ENCODE measurements at places on chromosomes 7 and 10.
A peak's percentile ranks its signal among the peaks of the same experiment; 100 is the strongest.

DNA sequence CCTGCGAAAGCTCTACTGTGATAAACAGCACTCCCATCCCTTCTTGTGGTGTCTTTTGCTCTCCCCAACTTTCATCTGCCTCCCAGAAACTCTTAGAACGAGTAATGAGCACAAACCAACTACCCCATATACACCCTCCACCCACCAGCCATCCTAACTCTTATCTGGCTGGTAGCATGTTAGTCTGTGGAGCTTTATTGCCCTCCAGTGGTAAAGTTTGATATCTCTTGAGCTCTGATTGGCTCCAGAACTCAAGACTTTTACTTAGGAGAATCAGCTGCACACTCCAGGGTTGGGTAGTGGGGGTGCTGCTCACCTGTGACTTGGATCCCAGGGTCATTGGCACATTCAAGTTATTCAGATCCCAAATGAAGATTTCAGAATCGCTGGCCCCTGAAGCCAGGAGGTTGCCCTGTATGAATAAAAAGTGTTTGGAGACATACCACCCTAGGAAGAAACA, 10.9 kb downstream of the SEC31B start:
- DNase-seq: no peak

- DNase-seq: no peak
These were observed 134.7 kb upstream of the FAM20C start for GRCh38 chr7:57482-58255.

- no peak for DNase-seq
These were observed 240.6 kb downstream of the VTI1A start for GRCh38 chr10:112687647-112688046.

GRCh38 chr10:62136931-62137330, 131.7 kb downstream of the RTKN2 start:
- no peak for DNase-seq

DNA sequence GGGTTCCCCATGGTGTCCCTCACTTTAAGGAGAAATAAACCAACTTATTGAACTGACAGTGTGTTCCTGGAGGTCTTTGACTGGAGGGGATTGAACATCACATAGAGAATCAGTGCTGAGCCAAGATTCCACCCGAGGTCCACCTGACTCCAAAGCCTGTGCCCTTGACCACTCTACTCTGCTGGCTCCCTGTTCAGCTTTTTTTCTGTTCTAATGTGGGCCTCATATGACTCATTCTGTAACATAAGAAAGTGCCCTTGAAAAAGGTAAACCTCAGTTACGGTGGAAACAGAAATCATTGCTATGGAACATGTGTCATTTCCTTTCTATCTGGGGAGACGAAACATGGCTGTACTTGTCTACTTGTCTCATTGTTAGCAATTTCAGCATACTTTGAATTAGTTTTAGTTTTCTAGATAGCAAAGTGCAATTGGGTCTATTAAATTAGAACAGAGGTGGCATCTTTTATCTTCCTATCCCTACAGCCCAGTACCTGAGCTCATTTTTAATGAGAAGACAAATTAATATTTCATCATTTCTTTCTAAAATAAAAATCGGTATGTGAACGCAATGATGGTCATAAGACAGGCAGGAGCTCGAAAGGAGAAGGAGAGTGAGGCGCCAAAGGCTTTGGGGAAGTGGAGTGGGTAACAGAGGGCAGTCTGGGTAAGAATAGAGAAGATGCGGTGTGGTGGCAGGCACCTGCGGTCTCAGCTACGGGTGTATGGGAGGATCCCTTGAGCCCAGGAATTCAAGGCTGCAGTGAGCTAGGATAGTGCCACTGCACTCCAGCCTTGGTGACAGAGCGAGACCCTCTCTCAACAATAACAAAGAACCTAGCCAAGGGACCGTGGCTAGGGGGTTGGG, 1.5 kb downstream of the GSDME start:
- DNase-seq: no peak

- DNase-seq: no peak
These were observed 61.3 kb downstream of the PDIA4 start for GRCh38 chr7:148967032-148967372.

GRCh38 chr10:131954356-131954965, 27.3 kb downstream of the BNIP3 start:
- DNase-seq: no peak

- no peak for DNase-seq
These were observed 182.8 kb downstream of the ARHGAP12 start for GRCh38 chr10:31745612-31746376.

- DNase-seq: no peak
These were observed 35.3 kb upstream of the HIBADH start for GRCh38 chr7:27697861-27698430.

DNA sequence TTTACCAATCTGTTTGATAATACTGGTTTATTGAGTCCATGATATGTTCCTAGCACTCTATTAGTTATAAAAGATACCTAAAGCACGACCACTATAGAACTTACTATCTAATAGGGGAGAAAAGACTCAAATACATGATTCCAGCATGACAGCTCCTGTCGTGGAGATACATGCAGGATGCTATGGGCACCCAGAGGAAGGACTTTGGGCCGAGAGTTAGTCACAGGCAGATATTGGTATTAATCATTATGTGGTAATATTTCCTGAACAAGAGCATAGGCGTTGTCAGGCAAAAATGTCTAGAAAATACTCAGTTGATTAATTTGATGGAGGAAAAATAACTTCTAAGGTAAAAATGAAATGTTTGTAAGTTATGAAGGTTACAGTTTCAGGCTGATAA, 31.8 kb downstream of the CNNM2 start:
- no peak for DNase-seq

DNA sequence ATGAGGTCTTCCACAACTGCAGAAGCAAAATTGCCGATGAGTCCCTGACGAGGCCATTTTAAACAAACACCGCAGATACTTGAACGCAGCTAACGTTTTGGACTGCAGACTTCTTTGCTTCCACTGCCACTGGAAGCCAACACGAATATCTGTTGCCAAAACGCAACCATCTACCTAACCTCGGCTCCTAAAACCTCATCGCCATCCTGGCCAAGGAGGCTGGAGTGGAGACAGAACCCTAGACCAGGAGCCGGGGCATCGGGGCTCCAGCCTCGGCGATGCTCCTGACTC, 493 bp downstream of the WDR91 start:
- no peak for DNase-seq

DNA sequence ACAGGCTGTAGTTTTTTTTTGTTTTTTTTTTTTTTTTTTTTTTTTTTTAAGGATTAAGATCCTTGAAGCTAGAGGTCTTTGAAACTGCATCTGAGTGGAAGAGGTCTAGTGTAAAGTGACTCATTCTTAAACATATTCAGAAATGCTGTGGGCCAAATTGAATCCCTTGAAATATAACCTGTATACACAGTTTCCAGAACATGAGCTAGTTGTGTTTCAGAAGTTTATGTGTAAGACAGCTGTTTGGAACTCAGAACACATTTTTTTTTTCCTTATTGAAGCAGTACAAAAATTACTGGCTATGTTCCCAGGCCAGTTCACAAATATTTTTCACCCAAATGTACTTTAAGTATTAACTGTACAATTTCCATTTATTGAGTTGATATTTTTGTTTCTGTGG, 67.9 kb downstream of the PPP1R9A start:
- no peak for DNase-seq

DNA sequence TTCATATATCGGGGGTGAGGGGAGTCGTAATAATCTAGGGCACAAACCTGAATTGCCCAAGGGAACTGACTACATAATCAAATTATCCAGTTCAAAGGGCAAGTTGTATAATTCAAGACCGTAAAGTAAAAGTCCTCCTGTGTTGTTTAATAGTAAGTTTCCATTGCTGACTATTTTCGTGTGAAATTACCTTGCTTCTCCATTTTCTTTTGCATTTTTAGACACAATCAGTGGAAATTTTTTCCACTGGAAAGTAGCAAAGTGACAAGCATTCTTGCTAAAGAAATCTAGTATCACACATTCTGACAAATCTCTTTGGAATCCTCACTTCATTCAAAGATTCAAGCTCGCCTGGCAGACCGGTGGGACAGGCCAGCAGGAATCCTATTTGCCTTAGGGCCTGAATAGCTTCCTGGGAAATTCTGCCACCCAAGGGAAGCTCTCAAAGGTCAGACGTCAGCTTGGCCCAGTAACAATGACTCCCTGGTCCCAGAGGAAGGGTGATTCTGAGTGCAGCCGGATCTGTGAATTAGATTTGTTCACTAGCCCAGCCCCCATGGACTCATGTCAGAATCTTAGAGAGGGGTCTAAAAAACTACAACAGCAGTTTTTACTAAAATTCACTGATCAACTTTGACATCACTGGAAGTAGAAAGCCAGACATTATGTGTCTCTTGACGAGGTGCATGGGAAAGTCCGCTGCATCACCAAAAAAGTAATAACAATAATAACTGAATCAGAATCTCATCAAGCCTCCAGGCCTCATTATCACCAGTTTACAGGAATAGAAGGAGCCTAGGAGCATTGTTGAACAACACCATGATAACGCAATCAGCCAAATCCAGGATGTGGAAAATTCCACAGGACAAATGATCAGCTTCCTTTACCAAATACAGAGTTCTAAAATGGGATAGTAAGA, 161.0 kb downstream of the SKIDA1 start:
- DNase-seq: no peak

GRCh38 chr10:32377458-32378259, 30.7 kb upstream of the EPC1 start:
- no peak for DNase-seq

- DNase-seq: no peak
These were observed 868.9 kb upstream of the AUTS2 start for GRCh38 chr7:68729371-68729770.

- no peak for DNase-seq
These were observed 5.0 kb upstream of the HOXA13 start for GRCh38 chr7:27204851-27205322.

- DNase-seq: no peak
These were observed 133.9 kb upstream of the GHITM start for GRCh38 chr10:84005403-84005802.

DNA sequence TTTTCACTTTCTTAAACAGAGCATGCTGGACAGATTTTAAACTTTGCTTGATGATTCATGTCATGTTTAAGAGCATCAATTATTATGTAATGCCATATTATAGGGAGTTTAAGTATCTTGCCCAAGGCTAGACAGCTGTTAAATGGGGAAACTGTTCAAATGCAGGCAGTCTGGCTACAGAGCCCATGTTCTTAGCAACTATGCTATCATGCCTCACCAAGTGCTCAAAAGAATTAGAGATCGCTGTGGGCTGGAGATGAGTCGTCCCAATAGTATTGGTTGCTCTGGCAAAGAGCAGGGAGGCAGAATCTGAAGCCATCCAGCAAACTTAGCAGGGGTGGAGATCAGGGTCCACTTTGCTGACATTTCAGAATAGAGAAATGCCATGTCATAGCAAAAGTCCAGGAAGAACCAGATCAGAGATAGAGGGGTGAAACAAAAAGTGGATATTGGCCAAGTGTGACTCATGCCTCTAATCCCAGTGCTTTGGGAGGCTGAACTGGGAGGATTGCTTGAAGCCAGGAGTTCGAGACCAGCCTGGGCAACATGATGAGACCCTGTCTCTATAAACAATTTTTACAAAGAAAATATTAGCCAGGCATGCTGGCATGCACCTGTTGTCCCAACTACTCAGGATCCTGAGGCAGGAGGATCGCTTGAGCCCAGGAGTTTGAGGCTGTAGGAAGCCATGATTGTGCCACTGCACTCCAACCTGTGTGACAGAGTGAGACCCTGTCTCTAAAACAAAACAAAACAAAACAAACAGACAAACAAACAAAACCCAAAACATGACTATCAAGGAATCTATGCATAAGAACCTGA, 57.8 kb downstream of the BAMBI start:
- DNase-seq: no peak

- DNase-seq: no peak
These were observed 30.3 kb upstream of the NDST2 start for GRCh38 chr10:73841526-73842285.

- DNase-seq: no peak
These were observed 3.7 kb downstream of the RGS10 start for GRCh38 chr10:119538632-119539358.

GRCh38 chr10:85317827-85318226, 989.4 kb downstream of the CCSER2 start:
- no peak for DNase-seq

DNA sequence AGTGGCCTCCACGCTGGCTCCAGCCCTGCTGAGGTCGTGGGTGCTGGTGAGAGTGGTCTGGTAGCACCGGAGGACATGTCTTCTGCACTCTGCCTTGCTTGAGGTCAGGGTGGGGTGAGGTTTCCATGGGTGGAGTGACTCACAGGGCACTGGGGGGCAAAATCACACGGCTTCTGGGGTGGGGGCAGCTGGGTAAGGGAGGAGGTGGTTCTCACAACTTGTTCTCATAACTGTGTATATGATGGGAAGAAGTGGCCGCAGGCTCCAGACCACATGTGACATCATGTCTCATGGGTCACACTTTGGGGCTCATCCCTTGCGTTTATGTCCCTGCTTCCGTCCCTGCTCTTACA, 884 bp upstream of the PRF1 start:
- peak; percentile 39 for DNase-seq

DNA sequence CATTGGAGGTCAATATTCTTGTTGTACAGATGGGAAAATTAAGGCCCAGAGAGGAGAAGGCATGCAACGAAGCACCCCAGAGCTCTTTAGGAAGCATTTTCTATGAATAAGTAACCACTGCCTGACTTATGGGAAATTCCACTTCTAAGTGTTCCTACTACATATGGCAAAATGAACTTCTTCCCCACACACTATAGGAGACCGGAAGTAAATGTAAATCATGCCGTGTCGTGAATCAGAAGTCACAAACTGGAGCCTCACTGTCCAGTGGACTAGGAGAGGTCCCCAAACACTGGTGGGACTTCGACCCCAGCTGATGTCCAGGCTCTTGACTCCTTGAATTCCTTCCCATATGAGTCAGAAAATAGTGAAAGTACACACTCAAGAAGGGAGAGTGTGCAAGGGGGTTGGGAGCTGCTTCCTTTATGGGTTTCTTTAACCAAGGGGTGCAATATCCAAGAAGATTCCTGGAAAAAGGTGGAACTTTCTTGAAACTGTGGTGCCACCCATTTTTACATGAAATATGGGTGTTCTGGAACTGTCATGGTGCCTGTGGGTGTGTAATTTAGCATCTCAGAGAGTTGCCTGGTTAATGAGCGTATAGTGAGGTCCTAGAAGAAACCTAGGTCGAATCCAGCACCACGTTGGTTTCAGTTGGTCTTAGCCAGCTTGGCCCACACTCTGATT, 6.7 kb downstream of the RASSF4 start:
- DNase-seq: no peak

DNA sequence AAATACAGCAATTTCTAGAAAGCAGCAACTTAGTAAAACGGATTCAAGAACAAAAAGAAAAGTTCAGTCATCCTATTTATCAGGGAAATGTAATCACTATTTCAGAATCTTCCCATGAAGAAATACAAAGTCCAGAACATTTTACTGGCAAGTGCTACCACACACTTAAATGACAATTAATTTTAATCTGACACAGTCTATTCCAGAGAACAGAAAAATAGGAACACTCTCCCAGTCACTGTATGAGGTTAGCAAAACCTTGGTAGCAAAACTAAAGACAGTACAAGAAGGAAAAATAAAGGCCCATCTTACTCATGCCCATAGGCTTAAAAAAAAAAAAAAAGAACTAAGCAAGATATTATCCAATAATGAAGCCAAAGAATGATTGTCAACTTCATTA, 295.8 kb downstream of the CELF2 start:
- DNase-seq: no peak

All from stimulated activated CD8-positive, alpha-beta memory T cell treated with anti-CD3 and anti-CD28 coated beads, Interleukin-7, amount 100 ng/mL, for 1 hour (primary cell).